Stimulated activated CD4-positive, alpha-beta T cell treated with anti-CD3 and anti-CD28 coated beads, Interleukin-1b, Interleukin-23, amount 100 ng/mL, for 1 hour (primary cell): ENCODE measurements at places on chromosomes 4 and X.

- DNase-seq: no peak
Measured at GRCh38 chr4:147578051-147578476, 39.1 kb upstream of the TMEM184C start.

- DNase-seq: no peak
Measured at GRCh38 chr4:87451537-87451936, 29.2 kb downstream of the NUDT9 start.

DNA sequence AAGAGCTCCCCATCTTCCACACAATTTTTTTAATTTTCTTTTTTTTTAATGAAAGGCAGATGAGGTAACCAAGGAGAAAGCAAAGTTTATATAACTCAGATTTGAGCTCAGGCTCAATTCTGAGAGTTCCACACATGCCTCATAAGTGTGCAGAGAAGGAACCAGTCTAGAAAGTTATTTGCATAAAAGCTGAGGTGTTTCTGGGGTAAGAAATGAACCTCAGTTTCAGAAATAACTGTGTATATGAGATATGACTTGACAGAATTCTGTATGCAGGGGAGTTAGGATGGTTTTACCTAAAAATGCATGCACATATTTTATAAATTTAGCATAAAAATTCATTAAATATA, 51.3 kb downstream of the DTHD1 start:
- DNase-seq: no peak

GRCh38 chr4:123304151-123304964, 92.2 kb upstream of the SPRY1 start:
- no peak for DNase-seq

DNA sequence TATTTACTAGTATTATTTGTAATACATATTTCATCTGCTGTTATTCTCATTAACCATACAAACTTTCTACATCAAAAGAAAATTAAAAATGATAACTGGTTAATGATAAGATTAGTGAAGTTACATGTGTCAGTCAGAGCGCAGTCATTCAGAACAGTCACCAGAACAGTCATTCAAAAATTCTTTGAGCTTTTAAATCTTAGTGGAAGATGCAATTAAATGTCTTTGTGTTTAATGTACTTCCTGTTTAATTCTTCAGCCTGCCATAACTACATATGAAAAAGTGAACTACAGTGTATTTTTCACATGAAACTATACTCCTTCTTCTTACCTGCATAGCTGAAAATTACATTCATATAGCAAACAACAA, 179.7 kb upstream of the NDST4 start:
- no peak for DNase-seq

- DNase-seq: no peak
Measured at GRCh38 chr4:94278781-94279180, 63.9 kb downstream of the HPGDS start.

- DNase-seq: no peak
Measured at GRCh38 chr4:184383497-184384055, 90.8 kb downstream of the IRF2 start.

DNA sequence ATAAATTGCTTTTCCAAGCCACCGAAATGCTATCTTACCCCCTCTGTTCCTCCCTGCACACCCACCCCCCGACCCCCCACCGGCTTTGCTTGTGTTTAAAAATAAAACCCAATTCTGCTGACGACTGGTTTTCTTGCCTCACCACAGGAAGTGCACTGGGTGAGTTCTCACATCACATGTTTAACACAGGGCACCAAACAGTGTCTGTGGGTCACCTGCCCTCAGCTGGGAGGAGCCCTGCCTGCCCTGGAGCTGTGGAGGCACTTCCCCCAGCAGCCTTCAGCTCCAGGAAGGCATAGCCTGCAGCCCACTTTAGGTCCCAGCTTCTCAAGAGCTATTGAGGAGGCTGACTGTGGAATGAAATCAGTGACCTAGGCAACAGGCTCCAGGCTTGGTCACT, 8.8 kb downstream of the TMEM255A start:
- DNase-seq: no peak

DNA sequence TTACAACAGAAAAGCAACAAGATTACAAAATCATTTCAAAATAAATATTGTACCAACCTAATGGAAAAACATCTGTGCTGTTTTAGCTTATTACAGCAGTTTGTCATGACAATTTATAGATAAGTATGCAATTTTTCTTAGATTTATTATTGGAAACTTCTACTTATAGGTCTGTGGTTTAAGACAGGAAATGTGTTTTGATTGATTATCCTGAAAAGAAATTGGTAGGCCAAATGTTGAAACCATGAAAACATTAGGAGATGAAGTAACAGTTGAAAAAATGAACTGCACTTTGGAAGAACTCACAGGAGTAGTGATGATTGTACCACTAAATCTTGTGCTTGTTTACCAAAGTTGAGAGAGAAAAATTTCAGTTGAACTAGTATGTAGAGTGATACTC, 162.2 kb upstream of the GIMD1 start:
- DNase-seq: no peak

- no peak for DNase-seq
Measured at GRCh38 chr4:88008122-88008742, 797 bp downstream of the PKD2 start.

- no peak for DNase-seq
Measured at GRCh38 chrX:49842621-49843020, 13.5 kb downstream of the PAGE4 start.

GRCh38 chrX:120727911-120728310, 98.1 kb upstream of the C1GALT1C1 start:
- DNase-seq: no peak

GRCh38 chr4:26030260-26030667, 116.2 kb downstream of the SMIM20 start:
- DNase-seq: no peak

DNA sequence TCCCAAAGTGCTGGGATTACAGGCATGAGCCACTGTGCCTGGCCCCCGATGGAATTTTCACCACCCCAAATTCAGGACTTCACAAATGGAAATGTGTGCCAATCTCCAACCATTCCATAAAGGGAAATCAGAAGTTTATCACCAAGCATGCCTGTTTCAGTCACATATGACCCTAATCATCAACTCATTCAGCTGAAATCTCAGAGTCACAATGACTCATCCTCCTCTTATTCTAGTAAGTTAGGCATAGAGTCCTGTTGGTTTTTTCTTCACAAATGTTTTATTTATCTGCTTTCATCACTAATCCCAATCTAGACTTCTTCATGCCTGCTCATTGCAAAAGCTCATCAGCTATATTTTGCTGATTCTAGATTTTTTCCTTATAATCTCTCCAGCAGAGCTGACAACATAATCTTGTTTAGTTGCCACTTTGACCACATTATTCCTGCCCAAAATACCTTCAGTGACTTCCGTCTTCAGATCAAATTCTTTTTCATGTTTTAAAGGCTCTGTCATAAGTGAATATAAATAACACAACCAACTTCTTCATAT, 83.3 kb downstream of the SLC7A11 start:
- DNase-seq: no peak

DNA sequence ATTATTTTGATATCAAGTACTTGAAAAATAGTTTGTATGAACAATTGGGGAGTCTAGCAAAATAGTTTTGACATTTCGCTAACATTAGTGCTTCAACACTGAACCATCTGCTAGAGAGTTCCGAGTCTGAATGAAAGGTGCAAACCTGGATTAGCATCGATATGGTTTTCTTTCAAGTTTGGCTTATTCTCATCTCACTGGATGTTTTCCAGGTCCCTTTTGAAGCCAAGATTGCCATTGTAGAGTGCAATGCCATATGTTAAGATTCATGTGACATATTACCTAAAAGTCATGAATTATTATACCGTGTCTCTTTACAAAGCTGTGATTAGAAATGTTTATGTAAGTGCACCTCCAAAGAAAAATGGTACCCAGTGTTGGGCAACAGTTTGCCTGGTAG, 36.8 kb upstream of the NAA11 start:
- no peak for DNase-seq

- no peak for DNase-seq
Measured at GRCh38 chr4:52052475-52052780, 1.3 kb downstream of the SPATA18 start.

DNA sequence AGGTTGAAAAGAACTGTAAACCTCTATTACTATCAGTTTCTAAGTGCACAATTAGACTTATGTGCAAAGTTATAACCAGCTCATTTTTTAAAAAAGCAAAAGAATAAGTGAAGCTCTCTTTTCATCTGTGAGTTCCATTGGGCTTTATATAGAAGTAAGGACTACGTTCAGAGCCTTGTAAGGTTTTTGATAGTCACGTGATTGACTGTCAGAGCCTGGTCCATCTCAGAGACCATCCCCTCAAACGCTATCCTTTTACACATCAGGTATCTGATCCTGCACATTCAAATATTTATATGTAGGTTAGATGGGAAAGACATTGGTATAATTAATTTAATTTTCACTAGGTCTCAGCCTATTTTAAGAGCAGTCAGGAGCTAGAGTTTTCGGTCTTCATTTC, 279.3 kb downstream of the INPP4B start:
- DNase-seq: no peak

GRCh38 chr4:185921583-185922555, 109.9 kb upstream of the SORBS2 start:
- no peak for DNase-seq

DNA sequence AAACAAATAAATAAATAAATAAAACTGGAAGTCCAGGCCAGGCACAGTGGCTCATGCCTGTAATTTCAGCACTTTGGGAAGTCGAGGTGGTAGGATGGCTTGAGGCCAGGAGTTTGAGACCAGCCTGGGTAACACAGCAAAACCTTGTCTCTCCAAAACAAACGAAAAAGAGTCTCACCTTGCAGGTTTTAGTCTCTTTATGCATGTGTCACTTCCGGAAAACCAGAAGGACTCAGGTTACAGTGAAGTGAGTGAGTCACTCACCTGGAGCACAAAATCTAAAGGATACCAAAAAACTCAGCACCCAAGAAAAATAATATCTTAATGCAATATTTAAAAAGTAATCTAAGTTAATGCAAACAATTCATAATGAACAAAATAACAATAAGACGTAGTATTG, 20.1 kb upstream of the SLC34A2 start:
- DNase-seq: no peak

DNA sequence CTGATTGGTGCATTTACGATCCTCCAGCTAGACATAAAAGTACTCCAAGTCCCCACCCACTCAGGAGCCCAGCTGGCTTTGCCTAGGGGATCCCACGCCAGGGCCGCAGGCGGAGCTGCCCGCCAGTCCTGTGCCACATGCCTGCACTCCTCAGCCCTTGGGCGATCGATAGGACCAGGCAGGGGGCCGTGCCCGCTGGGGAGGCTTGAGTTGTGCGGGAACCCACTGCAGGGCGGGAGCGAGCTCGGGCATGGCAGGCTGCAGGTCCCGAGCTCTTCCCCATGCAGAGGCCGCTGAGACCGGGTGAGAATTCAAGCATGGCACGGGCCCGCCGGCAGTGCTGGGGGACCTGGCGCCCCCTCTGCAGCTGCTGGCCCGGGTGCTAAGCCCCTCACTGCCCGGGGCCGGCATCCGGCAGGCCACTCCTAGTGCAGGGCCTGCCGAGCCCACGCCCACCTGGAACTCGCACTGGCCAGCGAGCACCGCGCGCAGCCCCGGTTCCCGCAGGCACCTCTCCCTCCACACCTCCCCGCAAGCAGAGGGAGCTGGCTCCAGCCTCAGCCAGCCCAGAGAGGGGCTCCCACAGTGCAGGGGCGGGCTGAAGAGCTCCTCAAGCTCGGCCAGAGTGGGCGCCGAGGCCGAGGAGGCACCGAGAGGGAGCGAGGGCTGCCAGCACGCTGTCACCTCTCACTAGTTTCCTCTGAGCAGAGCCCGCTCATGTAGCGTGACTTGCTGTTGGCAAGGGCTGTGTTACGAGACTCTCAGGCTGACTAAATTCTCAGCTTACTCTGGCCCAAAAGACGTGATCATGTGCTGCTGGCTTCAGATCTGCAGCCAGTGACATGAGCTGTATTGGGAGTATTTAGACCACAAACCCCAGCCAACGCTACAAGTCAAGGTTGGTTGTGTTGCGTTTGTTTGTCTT, 87.5 kb downstream of the TRAPPC11 start:
- no peak for DNase-seq

GRCh38 chr4:188627892-188628291, 488.7 kb downstream of the TRIML1 start:
- DNase-seq: no peak

GRCh38 chrX:44935172-44935571, 62.2 kb downstream of the KDM6A start:
- no peak for DNase-seq

- DNase-seq: no peak
Measured at GRCh38 chr4:89072921-89073320, 15.9 kb upstream of the FAM13A start.

DNA sequence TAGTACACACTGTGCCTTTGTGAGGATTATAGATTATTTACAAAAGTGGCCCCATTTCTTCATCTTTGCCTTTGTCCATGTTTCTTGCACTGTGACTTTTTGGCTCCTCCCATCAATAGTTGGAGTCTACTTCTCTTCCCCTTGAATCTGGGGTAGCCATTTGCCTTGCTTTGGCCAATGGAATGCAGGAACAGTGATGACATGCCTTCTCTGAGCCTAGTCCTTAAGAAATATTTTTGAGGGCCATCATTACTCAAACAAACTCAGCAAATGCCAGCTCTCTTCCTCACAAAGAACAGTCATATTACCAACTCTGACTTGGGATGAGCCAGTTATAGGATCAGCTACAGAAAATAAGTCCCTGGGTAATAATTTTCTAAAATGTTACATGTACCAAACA, 189.6 kb downstream of the FRMPD4 start:
- no peak for DNase-seq

DNA sequence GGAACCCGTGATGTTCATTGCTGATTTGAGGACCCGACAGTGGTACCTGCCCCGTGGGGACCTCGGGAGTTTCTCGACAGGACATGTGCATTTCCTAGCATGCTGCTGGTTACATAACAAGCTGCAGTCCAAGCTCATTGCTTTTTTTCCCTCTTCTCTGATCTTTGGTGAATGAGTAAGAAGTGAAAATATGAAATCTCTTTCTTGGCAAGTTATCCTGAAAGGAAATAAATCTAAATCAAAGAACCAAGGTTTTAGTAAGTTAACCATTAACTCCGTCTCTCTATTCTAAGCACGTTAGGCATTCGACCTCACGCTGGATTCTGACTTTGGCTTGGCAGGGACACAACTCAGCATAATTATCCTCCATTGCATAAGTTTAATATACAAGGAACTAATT, 86.6 kb downstream of the STK32B start:
- DNase-seq: no peak

- no peak for DNase-seq
Measured at GRCh38 chr4:108492816-108493595, 127.4 kb upstream of the RPL34 start.

- DNase-seq: no peak
Measured at GRCh38 chr4:39700554-39700953, 2.6 kb downstream of the UBE2K start.

- no peak for DNase-seq
Measured at GRCh38 chrX:45758319-45758718, 557.6 kb upstream of the DIPK2B start.

GRCh38 chr4:89737888-89738287, 99.1 kb downstream of the SNCA start:
- no peak for DNase-seq

DNA sequence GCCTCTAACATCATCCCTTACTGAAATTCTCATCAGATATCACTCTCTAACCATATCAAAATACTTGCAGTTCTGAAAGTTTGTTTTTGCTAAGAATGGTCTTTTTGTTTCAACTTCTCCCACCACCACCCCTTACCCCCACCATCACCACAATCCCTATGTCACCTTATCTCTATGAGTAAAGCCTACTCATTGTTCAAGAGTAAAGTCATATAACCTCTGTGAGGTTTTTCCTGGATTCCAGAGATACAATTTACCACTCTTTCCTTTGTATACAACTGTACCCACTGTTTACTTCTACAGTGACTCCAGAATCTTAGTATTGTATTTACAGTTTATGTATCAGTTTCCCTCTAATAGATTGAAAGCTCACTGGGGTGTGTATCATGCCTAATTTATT, 158.0 kb upstream of the PCDH10 start:
- no peak for DNase-seq
